Kidney epithelial cell (primary cell): ENCODE measurements at places on chromosomes 13 and 19. TPM values are rescaled to one million over a fixed set of nuclear protein-coding genes. Genes with fewer than 3 reads are reported as not detected.

WDR18 gene
- total RNA-seq = 54.6 and 65.0 TPM in 2 replicates

PLPP2 gene
- 63.0 and 64.1 TPM in 2 replicates for total RNA-seq

NXNL1 gene
- total RNA-seq = not detected in 2 replicates

RASGRP4 gene
- total RNA-seq = not detected in 2 replicates

MIR17HG gene
- 3.4 and 5.8 TPM in 2 replicates for total RNA-seq

RNF113B gene
- not detected in 2 replicates for total RNA-seq

C1QTNF9B gene
- not detected in 2 replicates for total RNA-seq

ZGLP1 gene
- 2.3 and 2.9 TPM in 2 replicates for total RNA-seq

GRCh38 chr13:44825953-44826352 is 163.3 kb downstream of the NUFIP1 start:
- no peak for DNase-seq

DNA sequence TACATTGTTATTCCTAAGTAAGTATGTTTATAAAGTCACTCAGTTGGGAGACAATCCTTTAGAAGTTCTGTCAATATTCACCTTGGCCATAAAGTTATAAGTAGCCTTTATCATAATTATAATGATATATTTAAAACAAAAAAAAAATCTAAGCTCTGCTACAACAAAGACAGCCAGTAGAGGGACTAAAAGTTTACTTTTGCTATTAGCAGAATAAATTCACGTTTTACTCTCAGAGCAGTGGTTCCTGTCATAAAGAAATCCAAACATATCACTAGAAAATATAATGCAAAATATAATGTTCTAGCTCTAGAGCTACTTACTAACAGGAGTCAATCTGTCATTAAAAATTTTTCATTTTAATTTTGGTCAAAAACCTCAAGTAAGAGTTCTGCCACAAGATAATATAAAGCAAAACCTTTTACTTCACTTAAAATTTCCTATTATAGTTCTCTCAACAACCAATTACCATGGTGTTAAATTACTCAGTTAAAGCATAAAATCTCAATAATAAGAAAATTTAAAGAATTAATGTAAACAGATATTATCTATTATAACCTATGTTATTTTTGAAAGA is 17.7 kb downstream of the INTS6 start:
- DNase-seq = no peak

DNA sequence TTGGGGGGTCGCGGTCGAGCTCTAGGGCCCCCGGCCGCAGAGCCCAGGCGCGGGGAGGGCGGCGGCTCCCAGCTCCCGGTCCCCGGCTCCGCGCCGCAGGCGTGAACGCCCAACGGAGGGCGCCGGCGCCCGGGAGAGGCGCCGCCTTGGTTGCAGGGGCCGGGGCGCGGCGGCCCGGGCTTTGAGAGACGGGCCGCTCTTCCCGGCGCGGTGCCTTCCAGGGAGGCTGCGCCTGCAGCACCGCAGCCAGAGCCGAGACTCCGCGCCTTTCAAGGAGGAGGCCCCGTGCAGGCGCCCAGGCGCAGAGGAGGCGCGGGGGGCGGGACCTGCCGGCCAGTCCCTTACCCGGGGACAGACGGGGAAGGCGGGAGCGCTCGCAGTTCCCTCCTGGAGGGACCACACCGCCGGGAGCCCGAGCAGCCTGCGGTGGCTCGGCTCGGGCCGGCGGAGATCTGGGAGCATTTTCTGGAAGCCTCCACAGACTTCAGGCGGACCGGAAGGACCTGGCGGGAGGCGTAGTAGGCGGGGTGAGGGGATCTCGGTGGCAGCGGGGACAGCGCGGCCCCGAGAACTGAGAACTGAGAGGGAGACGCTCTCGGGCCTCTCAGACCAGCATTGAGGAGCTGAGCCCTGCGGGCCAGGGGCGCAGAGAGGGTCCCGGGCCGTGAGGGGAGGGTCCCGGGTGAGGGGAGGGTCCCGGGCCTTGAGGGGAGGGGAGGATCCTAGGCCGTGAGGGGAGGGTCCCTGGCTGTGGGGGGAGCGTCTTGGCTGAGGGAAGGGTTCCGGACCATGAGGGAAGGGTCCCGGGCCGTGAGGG is 25.5 kb upstream of the MCF2L start:
- DNase-seq = no peak

- no peak for DNase-seq
Measured at GRCh38 chr13:101116826-101117225, 299.5 kb downstream of the NALCN start.

DNA sequence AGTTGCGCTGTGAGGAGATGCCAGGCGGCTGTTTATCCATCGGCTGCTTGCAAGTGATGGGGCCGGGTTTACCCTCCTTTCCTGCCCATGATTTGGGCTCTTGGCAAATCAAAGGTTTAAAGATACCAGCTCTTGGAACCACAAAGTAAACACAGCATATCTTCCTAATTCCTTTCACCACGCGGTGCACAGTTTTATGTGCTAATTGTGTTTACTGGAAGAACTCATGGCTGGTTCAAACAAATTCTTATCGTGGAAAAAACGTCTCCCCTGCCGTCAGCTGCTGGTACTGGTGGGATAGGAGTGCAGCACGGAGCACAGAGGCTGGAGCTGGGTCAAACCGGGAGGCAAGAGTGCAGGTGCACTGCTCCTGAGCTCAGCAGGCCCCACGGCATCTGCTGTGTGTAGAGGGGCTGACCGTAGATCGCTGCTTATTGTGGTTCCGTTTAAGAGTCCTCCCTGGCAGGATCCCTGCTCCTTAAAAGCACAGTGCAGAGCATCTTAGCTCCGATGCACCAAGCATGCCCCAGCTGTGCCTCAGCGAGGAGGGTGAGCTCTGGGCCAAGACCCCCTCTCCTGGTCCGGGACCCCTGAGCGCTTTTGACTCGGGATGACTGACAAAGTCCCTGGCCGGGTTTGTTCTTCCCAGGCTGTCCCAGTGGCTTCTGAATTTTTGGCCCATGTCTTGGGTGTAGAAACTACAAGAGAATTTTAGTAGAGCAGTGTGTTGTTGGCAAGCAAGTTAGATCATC is 51.3 kb upstream of the GAS6 start:
- DNase-seq = no peak

DNA sequence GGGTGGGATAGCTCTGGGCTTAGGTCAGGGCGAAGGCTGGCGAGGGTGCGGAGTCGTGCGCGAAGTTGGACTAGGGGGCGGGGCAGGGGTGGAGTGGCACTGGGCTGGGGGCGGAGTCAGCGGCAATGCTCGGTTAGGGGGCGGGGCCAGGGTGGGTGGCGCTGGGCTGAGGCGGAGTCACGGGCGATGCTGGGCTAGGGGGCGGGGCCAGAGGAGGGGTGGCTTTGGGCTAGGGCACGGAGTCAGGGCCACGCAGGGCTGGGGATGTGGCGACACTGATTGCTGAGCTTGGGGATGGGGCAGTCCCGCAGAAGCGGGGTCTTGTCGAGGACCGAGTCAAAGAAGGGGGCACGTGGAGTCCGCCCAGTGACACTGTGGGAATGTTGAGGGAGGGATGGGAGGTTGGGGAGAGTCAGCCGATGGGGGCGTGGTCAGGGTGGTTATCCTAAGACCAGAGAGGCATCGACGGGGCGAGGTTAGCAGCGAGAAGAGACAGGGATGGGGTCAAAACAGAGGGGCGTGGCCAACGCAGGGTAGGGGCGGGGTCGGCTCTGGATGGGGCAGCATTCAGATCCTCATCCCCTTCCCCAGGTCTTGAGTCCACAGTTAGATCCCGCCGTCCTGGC is 8.7 kb downstream of the HOMER3 start:
- DNase-seq = no peak

GRCh38 chr13:113582841-113583631 is 1.5 kb upstream of the TFDP1 start:
- no peak for DNase-seq

GRCh38 chr13:102289606-102290005 is 112.2 kb downstream of the FGF14 start:
- no peak for DNase-seq

DNA sequence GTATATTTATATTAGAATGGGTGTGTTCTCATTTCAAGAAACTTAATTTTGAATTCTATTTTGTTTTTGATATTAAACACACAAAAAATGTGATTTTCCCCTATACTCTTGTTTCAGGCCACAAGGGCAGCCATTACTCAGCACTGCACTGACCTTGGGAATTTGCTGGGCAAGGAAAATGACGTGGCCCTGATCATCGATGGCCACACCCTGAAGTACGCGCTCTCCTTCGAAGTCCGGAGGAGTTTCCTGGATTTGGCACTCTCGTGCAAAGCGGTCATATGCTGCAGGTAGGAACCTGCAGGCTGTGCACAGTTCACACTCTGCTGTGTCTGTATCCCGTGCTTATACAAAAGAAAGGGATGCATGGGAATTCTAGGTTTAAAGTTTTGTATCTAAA is 327.3 kb downstream of the ATP8A2 start:
- no peak for DNase-seq

GRCh38 chr19:17610384-17610783 is 54.9 kb downstream of the COLGALT1 start:
- no peak for DNase-seq

- no peak for DNase-seq
Measured at GRCh38 chr13:110713981-110714796, 689 bp downstream of the ING1 start.

DNA sequence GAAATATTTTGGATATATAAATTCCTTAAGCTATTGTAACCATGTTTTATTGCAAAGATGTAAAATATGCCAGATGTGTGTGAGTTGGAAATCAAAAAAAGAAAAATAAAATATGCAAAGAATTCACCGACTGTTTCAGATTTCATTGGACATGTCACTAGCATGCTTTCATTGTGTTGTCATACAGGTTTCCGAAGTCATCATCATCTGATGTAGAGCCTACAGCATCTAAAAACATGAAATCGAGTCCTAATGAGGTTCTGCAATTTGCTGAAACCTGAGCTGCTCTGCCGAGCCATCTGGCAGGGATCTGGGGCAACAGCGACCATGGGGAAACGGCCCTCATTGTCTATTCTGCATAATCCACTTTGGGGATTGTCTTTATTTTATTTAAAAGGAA is 196.1 kb upstream of the MAB21L1 start:
- DNase-seq = no peak

- DNase-seq = no peak
Measured at GRCh38 chr13:28872427-28873176, 52.5 kb downstream of the MTUS2 start.

- no peak for DNase-seq
Measured at GRCh38 chr13:27170221-27170515, 1.4 kb downstream of the USP12 start.

GRCh38 chr13:53028637-53029203 is at the start of gene OLFM4:
TSS of gene OLFM4 (plus strand) at chr13:53028813. CDS start at chr13:53028837, 24 bp downstream.
- no peak for DNase-seq

- DNase-seq = no peak
Measured at GRCh38 chr19:51905206-51905605, 389 bp upstream of the ZNF649 start.

DNA sequence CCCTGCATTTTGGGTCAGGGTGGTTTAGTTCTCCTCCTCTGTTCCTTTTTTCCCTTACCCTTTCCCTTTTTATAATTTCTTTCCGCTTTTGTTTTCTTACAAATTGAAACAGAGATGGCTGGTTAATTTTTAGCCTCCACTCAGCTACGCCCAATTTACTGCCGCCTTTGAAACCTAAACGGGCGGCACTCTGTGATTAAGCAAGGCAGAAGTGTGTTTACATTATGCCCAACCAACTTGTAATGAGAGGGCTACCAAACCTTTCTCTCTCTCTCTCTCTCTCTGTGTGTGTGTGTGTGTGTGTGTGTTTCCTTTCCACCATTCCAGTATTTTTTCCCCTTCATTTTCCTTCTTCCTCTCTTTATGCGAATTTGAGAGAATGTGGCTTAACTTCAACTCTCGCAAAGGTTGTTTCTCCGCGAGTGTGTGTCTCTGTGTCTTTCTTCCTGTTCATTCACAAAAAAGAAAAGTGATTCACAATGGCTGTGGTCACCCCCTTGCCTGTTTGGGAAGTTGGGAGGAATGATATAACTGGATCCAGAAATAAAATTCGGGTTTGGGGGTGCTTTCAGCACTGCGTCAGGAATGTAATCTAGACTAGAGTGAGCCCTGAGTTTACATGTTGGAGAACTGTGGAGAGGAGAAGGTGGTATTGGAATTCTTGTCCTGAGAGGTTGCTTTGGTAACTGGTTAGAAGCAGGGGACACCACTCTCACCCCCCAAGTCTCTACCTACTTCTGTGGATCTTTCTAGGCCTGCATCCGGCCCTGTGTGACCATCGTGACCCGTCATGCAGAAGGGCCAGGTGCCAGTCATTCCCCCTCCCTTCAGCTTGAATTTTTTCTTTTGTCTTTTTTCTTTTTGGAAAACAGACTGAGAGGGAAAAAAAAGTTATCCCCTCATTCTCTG is 31.4 kb downstream of the NFIX start:
- peak; percentile 69 for DNase-seq

GRCh38 chr19:17778968-17779929 is 15.7 kb upstream of the B3GNT3 start:
- no peak for DNase-seq

DNA sequence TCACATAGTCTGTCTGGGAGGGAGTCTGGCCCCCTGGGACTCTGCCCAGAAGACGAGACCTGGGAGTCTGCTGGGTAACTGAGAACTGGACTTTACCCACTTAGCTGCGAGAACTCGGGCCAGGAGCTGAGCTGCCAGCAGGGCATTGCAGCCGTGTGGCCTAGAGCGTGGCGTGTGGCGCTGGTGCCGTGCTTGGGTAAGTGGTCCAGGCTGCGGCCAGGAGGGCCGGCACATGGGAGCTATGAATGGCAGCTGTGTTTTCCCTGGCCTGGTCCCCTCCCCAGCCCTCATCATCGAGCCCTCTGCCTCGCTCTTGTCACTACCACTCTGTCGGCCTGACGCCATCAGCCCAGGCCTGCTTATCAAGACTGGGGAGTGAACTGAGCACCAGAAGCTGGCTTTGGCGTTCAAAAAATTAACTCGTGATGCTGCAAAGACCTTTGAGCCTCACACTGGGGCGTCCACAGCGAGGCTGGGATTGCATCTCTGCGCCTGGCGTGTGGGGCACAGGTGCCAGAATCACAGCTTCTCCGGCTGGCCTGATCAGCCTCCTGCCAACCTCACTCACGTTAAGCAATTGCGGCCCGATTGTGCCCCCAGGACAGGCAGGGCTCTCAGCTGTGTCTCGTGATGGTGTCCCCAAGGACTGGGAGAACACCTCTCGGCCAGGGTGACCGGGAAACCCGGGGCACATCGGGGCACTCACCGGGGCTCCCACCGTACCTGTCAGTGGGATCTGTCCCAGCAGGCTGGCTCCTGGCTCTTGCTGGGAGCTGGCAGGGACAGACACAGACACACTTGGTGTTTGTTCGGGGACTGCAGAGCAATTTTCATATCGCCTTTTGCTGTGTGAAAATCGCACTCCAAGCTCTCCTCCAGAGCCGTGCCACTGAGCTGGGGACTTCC is 85.9 kb downstream of the KDM4B start:
- DNase-seq = no peak

DNA sequence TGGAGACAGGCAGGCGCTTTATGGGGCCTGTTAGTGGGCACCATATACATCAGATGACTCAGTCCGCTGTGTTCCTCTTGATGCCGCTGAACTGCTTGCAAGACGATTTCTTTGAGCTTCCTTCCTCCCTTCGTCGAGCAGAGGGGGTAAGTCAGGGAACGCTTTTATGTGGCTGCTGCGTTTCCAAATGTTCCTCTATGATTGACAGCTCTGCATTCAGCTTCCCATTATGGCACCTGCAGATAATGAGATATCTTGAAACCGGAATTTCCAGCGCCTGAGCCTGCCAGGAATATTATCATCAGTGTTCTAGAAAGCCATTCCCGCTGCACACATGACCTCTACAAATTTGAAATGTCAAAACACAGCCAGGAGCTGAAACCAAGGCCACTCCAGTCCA is 257.0 kb downstream of the TSHZ3 start:
- no peak for DNase-seq

- no peak for DNase-seq
Measured at GRCh38 chr19:37905946-37906868, at the start of gene WDR87. TSS of gene WDR87 (minus strand) at chr19:37906594. CDS start at chr19:37898239, 8,355 bp downstream.
